ENCODE measurements at places on chromosomes 6 and 20.

GRCh38 chr6:135555550-135555949 lies 58.0 kb upstream of the AHI1 start:
- no peak for DNase-seq

DNA sequence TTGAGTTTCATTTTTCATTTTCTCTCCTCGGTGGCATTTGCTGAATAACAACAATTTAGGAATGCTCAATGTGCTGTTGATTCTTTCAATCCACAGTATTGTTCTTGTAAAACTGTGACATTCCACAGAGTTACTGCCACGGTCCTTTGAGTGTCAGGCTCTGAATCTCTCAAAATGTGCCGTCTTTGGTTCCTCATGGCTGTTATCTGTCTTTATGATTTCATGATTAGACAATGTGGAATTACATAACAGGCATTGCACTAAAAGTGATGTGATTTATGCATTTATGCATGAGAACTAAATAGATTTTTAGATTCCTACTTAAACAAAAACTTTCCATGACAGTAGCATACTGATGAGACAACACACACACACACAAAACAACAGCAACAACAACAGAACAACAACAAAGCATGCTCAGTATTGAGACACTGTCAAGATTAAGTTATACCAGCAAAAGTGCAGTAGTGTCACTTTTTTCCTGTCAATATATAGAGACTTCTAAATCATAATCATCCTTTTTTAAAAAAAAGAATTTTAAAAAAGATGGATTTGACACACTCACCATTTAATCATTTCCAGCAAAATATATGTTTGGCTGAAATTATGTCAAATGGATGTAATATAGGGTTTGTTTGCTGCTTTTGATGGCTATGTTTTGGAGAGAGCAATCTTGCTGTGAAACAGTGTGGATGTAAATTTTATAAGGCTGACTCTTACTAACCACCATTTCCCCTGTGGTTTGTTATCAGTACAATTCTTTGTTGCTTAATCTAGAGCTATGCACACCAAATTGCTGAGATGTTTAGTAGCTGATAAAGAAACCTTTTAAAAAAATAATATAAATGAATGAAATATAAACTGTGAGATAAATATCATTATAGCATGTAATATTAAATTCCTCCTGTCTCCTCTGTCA lies 88.1 kb downstream of the SNAP25 start:
- no peak for DNase-seq

- DNase-seq: no peak
Measured at GRCh38 chr6:165674155-165675029, 11.4 kb upstream of the PDE10A start.

DNA sequence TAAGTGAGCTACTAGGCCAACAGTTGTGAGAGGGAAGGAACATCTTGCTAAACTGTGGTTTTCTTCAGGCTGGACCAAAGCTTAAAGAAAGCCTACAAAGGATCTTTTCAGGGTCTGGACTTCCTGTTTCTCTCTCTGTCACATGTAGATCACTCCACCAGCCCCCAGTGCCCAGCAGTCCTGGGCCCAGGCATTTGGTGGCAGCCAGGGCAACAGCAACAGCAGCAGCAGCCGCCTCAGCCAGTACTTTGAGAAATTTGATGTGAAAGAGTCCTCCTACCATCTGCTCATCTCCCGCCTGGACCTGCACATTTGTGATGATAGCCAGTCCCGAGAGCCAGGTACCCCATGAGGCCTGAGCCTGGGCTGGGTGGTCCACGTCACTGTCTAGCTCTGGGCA lies 44.1 kb downstream of the BLTP3A start:
- no peak for DNase-seq

GRCh38 chr20:7305976-7306375 lies 538.5 kb downstream of the BMP2 start:
- DNase-seq: no peak

DNA sequence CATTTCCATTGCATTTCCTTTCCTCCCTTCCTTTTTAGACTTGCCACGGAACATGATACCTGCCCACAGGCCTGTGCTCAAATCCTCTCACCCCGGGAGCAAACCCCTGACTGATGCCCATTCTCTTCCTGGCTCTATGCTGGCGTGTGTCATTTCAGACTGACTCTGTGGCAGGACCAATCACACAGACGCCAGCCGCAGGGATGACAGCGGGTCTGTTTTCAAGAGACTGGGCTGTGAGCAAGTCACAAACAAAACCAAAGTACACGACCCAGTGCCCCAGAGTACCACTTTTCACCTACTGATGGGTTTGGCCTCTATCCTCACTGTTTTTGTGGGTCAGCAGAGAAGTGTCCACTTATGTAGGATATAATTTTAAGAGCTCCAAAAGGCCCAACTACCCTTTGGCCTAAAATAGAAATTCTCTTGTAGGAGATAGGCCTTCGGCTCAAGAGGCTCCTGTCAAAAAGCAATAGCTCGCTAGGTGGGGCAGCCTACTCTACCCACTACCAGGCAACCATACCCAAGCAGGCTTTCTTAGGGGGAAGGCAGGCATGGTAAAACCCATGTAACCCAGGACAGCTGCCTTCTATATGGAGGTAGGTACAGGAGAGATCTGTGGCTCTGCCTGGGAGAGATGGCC lies 215.7 kb downstream of the CDC5L start:
- no peak for DNase-seq

GRCh38 chr20:24718696-24719095 lies 230.4 kb upstream of the CST7 start:
- DNase-seq: no peak

DNA sequence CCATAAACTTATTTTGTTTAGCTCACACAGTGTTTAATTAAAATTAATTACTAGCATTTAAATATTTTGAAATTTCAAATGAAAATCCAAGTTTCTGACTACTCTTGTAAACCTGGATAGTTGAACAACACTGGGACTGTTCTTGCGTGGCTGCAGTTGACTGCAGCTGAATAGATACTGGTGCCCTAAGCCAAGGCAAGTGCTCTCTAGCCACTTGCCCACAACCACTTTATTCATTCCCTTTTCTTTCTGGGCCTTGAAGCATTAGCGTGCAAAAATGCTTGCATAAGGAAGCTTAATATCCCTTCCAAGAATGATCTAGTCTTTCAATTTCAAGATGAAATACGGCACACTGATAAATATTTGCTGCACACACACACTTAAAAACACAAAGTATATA lies 676.0 kb upstream of the MARCKS start:
- no peak for DNase-seq

DNA sequence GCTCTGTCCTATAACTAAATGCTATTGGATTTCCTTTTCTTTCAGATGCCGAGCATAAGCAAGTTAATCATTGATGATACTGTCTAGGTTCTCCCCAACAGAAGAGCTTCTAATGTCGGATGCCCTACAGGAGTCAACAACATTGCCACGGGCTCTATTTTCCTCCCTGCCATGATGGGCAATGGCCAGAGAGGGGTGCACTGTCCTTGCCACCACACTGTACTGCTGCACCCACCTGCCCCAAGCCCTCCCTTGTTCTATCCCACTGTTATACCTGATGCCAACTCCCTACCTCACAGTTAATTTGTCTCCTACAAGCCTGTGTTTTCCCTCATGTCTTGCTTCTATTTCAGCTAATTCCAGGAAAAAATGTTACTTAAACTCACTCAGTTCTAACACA lies 773.6 kb upstream of the CHD6 start:
- no peak for DNase-seq

DNA sequence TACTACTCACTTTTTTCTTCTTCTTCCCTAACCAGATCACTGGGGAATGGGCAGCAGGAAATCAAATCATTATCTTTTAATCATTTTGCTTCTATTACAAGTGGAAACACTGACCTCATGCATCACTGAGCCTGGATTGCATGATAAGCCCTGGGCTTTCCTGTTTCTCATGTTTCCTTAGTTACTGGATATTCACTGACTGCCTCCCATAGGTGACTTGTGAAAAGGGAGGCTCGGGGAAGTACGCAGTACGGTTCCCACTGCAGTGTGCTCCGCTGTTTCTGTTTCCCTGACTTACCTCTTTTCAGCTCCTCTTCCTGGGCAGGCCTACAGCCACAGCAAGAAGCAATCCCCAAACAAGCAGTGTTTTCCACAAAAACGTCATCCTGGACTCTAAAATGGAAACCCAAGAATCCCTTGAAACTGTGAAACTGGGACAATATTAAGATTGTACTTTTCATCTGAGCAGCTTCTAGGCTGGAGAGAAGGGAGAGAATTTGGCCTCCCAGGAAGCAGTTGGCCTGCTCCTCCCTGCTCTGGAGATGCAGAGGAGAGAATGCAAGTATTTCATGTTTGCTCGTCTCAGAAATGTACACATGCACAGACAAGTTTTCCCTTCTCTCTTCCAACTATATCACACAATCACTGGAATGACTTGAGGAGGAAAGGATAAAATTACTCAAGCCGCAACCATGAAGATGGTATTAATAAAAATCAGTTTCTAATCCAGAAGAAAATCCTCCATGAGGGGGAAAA lies 13.1 kb downstream of the BTNL2 start:
- DNase-seq: no peak

- DNase-seq: no peak
Measured at GRCh38 chr6:5335020-5335419, 73.7 kb downstream of the FARS2 start.

DNA sequence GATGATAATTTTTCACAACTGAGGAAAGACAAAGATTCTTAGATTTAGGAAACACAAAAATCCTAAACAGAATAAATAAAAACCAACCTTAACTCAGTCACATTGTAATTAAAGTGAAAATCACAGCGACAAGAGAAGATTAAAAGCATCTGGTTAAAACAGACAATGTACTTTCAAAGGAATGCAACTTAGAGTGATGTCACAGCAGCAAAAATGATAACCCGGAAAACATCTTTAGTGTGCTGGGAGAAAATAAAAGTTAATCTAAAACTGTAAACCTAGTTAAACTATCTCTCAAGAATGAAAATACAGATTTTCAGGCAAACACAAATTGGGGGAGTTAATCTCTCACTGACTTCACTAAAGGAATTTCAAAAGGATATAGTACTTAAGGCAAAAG lies 76.8 kb upstream of the OGFRL1 start:
- no peak for DNase-seq

- DNase-seq: no peak
Measured at GRCh38 chr6:139655783-139656705, 281.6 kb upstream of the CITED2 start.

- DNase-seq: no peak
Measured at GRCh38 chr6:51292659-51293058, 474.0 kb downstream of the TFAP2B start.

DNA sequence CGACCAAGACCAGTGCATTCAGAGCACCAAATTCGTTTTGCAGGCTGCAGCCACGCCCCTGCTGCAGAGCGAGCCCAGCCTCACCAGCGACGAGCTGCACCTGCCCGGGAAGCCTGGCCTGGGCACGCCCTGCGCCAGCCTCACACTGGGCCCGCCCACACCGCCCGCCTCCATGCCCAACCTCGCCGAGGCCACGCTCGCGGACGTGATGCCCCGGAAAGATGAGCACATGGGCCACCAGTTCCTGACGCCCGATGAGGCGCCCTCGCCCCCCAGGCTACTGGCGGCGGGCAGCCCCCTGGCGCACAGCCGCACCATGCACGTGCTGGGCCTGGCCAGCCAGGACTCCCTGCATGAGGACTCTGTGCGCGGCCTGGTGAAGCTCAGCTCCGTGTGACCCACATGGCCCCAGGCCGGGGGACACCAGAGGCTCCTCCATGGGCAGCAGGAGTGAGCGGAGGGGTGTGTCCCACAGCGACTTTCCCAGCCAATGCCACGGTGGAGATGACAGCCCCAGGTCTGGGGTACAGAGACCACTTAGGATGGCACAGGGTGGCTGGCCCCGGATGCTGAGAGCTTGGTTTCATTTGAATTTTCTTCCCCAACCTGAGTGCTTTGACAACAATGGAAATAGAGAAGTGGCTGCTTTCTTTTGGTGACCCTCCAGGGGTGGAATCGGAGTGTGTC lies 150.2 kb upstream of the SNX9 start:
- no peak for DNase-seq

DNA sequence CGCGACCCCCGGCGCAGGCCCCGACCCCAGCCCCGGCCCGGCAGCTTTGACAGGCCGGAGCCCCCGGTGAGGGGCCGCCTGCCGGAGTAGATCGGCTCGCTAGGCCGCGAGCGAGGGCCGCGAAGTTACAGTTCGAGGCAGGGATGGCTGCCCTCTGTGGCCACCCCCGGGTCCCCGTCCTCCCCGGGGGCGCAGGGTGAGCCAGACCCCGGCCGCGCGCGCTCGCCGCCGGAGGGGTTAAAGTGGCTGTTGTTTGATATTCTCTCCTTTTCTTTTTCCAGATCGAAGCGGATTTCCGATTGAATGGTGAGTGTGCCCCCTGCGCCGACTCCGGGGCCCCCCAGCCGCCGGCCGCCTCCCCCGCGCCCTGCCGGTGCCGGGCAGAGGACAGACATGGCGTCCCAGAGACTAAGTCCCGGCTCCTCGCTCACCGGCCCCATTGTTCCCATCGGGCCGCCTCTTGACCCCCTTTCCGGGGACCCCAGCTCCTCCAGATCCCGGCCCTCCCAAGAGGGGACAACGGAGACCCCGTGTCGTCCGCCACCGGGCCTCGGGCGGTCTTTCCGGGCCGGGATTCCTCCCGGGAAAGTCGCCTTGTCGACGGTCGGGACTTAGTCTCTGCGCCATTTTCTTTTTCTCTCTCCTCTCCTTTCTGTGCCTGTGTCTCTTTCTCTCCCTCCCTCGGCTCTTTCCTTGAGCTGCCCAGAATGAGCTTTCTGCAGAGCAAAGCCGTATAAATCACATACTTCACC lies 704 bp downstream of the TOP1 start:
- no peak for DNase-seq

DNA sequence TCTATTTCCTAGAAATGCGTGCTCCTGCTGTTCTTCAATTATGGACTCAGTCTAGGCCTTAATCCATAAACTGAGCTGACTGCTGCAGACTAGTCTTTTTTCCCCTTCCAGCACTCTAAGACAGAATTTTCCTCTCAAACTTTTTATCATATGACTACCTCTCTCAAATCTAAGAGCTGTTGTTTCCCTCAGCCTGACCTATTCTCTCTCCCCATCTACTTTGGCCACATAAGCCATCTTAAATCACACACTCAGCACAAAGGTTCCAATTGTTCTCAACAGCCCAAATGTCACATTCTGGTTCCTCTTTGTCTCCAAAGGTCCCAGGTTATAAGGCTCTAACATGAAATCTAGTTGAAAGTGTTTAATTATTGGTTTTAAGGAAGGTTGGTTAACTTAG lies 85.2 kb downstream of the PRSS35 start:
- no peak for DNase-seq

GRCh38 chr6:52820198-52820597 lies 16.6 kb upstream of the GSTA1 start:
- DNase-seq: no peak

GRCh38 chr20:63473555-63474449 lies 1.3 kb upstream of the KCNQ2 start:
- no peak for DNase-seq

Measured in activated CD4-positive, alpha-beta T cell treated with anti-CD3 and anti-CD28 coated beads, Interleukin-2, amount 50 U/mL, for 4 hours (primary cell).